ENCODE measurements at places on chromosomes 1 and 21.

GRCh38 chr1:246820666-246821065 is 96.5 kb downstream of the SCCPDH start:
- no peak for DNase-seq

GRCh38 chr1:18819986-18820790 is 39.3 kb downstream of the TAS1R2 start:
- DNase-seq, result no peak

DNA sequence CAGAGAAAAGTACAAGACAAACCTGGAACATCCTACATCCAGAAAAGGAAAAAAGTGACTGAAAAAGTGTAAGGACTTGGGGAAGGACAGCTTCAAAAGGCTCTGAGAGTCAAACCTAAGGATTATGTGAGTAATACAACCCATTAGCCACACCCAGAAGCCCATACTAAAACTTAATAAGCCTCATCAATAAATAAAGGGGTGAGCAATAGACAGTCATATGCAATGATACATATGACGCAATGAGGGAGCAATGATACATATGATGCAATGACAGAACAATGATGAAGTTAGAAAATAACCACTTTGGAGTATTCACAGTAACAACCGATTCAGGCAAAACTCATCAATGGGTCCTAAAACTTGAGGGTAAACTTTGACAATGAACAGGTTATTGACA is 50.1 kb downstream of the BRWD1 start:
- DNase-seq, result no peak

DNA sequence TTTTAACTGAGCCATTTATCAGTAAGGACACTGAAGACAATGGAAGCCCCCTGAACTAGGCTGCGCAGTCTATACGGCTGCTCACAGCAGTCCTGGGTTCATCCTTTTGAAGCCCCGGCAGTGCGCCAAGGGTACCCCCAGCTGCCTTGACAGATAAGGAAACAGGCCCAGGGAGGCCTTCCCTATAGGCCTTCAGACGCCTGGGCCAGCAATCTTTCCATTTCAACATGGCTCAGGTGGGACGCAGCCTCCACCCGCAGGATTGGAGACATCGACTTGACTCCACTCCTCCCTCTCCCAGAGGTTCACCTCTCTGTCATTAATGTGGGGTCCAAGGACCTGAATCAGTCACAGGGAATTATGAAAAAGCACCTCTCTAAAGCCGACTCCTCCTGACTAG is 2.8 kb upstream of the LYPD8 start:
- DNase-seq, result no peak

- DNase-seq, result no peak
These were observed 9.5 kb downstream of the CD5L start for GRCh38 chr1:157831968-157832626.

DNA sequence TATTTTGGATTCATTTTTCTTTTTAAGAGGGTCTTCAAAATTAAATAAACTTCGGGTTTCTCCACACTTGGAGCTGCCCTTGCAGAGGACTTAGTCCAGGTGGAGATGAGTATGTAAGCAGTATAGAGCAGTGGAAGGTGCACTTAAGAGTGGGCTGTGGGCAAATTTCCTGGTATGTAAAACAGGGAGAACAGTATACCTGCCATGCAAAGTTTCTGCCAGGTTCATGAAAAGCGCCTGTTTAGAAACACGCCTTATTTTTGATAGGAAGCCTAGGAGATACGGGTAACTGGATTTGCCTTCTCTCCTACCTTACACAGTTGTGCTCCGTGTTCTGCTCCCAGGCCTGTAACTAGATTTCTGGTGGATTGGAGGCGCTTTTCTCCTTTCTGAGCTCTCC is 1.2 kb downstream of the KDM4A start:
- DNase-seq, result no peak

DNA sequence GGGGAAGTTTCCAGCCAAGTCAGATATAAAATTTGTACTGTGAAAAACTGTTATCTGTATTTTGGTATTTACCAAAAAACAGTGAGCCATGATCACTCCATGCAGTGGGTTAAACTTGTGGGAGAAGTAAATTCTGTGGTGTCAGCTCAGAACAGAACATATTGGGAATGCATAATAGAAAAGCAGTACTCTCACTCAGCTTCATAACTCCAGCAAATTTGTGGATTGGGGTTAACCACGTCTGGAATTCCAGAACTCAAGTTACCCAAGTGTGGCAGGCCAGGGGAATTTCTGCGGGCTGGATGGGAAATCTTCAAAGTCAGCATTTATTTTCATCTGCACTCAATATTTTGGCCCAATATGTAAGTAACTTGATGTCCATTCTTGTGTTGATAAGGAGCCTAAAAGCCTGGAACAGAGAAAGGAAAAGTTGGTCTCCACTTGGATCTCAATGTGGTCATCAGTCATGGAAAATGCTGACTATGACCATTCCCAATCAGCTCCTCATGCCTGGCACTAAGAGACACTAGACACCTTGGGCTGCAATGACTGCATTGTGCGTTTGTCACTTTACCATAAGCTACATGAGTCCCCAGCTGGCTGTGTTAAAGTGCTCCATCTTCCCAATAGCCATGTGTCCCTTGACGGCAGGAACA is 39.1 kb upstream of the ENAH start:
- DNase-seq, result no peak

GRCh38 chr1:150775276-150775675 is 9.7 kb upstream of the CTSS start:
- no peak for DNase-seq

DNA sequence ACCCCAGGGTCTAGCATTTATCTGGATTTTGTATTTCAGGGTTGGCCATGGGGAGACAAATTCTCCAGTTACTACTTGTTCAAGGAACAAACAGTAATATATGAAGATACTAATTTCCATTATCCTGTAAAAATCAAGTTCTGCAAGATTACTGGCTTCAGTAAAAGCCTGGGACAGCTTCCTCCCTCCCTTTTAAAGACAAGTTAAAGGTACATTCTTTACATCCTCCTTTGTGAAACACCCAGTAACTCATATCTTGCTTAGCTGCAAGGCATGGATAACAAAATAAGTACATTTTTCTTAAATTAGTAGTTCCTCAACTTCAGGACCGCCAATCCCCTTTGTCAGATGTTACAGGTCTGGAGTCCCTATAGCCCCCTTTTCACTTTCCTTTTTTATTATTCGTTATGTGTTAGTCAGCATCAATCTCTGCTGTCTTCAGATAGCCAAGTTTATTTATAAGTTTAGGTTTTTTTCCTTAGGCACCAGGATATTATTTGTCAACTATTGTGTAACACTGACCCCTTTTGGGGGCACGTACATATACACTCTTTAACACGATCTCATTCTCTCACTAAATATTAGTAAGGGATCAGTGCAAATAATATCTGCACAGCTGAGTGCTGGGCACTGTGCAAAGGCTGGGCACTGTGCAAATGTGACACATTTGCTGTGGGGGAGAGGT is 9.8 kb downstream of the ERRFI1 start:
- DNase-seq, result no peak

DNA sequence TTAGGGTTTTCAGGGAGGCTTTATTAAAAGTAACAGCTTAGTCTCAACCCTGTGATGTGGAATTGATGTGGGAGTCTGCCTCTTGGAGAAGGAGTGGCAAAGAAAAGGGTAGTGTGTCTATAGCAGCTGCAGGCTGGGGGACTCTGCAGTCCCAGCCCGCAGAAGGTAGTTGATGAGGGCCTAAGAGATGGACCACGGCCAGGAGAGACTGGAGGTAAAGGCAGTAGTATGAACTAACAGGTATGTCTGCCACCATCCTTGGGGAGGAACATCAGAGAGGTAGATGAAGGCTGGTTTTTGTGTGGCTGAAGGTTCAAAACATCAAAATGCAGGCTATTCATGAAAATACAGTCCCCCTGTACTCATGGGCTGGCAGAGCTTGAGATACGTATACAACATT is 112.1 kb downstream of the KCTD3 start:
- DNase-seq, result no peak

- peak; percentile 14 for DNase-seq
These were observed 38.4 kb downstream of the PIK3CD start for GRCh38 chr1:9689971-9690381.

- no peak for DNase-seq
These were observed 99.8 kb downstream of the HUNK start for GRCh38 chr21:31972622-31973021.

GRCh38 chr21:42503711-42504110 is 7.7 kb upstream of the RSPH1 start:
- no peak for DNase-seq

DNA sequence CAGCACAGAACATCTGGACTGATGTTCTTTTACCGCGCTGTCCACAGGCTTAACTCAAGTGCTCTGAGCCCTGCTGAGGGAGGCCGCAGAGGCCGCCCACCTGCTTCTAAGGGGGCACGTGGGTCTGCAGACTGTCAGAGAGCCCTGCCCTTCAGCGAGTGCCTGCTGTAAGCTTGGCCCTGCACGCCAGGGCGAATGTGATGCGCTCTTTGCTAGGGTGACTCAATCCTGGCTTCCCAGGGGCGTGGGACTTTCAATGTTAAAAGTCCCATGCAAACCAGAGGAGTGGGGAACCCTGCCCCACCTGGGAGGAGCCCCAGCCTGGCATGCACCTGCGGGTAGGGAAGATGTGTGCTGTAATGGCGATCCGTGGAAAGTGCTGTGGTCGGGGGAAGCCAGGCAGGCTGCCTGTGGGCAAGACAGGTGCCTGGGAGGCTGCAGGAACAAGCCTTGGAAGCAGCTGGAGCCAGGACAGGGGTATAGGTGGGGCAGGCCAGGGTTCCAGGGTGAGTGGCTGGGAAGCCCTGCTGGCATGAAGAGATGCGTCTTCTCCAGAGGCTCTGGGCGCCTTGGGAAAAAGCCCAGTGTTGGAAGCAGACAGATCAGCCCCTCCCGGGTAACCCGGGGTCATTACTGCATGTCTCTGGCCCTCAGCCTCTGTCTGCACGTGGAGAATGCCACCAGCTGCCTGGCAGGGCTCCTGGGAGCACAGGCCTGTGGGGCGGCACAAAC is 594 bp upstream of the PANK4 start:
- DNase-seq, result peak; percentile 34

DNA sequence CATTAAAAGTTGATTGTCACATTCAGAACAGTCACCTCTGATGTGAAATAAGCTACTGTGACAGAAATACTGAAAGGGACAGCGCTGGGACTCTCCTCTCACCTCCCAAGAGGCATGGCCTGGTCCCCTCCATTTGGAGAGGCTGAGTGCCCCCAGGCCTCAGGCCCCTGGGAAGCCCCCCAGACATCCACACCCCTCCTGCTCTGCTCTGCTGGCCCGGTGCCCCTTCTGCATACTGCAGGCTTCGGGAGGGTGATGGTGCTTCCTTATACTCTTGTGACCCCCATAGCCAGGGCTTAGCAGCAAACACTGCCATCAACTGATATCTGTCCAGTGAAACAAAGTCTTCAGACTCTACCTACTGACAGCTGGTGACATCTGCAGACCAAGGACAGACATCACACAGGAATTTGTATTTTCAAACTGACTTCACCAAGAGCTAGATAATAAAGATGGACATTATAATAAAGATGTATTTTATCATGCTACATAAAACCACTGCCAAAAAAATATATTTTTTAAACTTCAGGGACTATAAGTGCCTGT is 36.9 kb downstream of the C2CD2 start:
- DNase-seq, result no peak

- DNase-seq, result no peak
These were observed 3.7 kb upstream of the THEM4 start for GRCh38 chr1:151912973-151913372.

DNA sequence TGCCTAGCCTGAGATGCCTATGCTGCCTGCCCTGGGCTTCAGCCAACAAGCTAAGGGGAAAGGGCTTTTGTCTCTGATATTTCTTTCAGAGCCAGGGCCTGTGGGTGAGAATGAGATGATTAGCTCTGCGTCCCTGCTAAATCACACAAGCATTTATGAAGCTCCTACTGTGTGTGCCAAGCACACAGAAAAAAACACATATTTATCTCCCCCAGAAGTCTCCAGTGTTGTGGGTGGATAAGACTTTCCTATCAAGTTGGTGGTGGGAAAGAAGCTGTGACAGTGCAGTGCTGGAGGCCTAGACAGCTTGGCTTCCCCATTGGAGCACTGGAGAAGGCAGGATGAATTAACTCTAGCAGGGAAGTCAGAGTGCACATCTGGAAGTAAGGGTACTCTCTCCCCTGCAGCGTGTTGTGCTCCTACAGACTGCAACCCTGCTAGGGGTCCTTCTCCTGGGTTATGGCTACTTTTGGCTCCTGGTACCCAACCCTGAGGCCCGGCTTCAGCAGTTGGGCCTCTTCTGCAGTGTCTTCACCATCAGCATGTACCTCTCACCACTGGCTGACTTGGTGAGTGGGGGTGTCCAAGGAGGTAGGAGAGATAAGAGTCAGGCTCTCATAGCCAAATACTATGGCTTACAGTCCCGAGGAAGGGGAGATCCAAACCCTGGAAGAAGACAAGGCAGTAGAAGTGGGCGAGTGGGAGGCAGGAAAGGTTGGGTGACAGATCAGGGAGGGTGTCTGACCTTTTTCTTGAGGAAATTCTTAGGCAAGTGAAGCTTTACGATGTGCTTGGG is 1.7 kb downstream of the SLC50A1 start:
- DNase-seq, result no peak

GRCh38 chr1:157597959-157598667 is at the start of gene FCRL4:
TSS of gene FCRL4 (minus strand) at chr1:157598085. CDS start at chr1:157597944, 141 bp downstream.
- DNase-seq, result no peak

DNA sequence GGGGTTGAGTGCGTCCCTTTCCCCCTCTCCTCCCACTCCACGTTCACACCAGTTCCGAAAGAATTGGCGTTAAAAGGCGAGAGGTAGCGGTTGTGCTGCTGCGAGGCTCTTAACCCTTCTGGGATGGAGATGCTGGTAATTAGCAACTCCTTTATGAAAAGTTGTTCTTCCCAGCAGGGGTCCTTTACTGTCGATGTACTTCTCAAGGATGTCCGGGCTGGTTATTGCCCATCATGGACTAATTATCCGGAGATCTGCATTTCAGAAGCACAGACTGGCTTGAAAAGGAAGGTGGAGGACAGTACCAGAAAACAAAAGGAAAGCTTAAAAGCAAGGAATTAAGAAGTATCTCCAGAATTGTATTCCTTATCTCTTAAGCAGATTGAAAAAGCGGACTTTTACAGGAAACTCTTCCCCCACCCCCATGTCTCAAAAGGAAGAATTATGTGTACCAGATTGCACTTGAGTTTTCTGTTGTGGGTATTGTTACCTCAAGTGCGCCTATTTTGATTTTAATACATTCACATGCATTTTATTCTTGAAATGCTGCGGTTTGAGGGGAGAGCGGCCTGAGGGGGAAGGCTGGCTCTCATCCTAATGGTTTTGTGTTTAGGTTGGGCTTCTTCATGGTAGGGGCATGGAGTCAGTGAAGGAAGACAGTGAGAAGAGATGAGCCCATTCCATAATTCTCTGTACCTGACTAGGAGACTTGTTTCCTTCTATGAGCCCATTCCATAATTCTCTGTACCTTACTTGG is 1.5 kb downstream of the AK4 start:
- DNase-seq, result no peak

DNA sequence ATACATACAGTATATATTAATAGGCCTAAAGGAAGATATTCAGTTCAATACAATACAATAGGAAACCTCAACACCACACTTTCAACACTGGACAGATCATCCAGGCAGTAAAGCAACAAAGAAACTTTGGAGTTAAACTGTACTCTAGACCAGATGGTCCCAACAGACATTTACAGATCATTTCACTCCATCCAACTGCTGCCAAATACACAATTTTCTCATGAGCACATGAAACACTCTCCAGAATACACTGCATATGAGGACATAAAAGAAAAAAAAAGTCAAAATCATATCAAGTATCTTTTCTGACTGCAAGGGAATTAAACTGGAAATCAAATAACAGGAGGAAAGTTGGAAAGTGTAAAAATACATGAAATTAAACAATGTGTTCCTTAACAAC is 607.5 kb upstream of the BRINP3 start:
- DNase-seq, result no peak

Data from activated naive CD4-positive, alpha-beta T cell (primary cell).